ENCODE measurements at places on chromosomes 5 and 9. TPM values are rescaled to one million over a fixed set of nuclear protein-coding genes. Genes with fewer than 3 reads are reported as not detected.

Gene LRRC70
- 0.17 TPM for total RNA-seq

Gene SLC6A19
- total RNA-seq = not detected

Gene OLFML2A
- 6.2 TPM for total RNA-seq

Gene TTC16
- not detected for total RNA-seq

Gene CXXC5
- 264 TPM for total RNA-seq

Gene SNCAIP
- not detected for total RNA-seq

Gene OR1Q1
- total RNA-seq = not detected

Gene C5orf47
- total RNA-seq = not detected

Gene MLANA
- total RNA-seq = not detected
